ENCODE measurements at places on chromosomes 12 and 14. TPM values are rescaled to one million over a fixed set of nuclear protein-coding genes. Genes with fewer than 3 reads are reported as not detected.

Gene TBK1
- 22.9 TPM for total RNA-seq

Gene MDGA2
- total RNA-seq, result not detected

Gene DUSP16
- total RNA-seq, result 25.6 TPM

Gene KICS2
- total RNA-seq, result 14.7 TPM

Gene B4GALNT3
- total RNA-seq, result 4.7 TPM

Gene ADAMTS20
- not detected for total RNA-seq

Gene FOXJ2
- total RNA-seq, result 6.5 TPM

Gene CCDC38
- total RNA-seq, result not detected

Gene KRT78
- 6.2 TPM for total RNA-seq

Gene PRB2
- total RNA-seq, result not detected

Gene SLC6A13
- under 0.01 TPM for total RNA-seq

Gene SYCP3
- under 0.01 TPM for total RNA-seq

Gene VDR
- total RNA-seq, result 6.8 TPM

Gene CLEC12A
- total RNA-seq, result not detected

Gene MAX
- 43.7 TPM for total RNA-seq

Gene MAP4K5
- total RNA-seq, result 31.4 TPM

Gene WDHD1
- total RNA-seq, result 11.3 TPM

Gene RPAP3
- total RNA-seq, result 20.4 TPM

Gene RNASE1
- total RNA-seq, result not detected

Gene WNT5B
- 5.6 TPM for total RNA-seq

Gene PRKD1
- under 0.01 TPM for total RNA-seq

Gene GLI1
- total RNA-seq, result 0.14 TPM

Gene LPAR5
- 5.1 TPM for total RNA-seq

Gene SPTLC2
- 38.2 TPM for total RNA-seq

Gene TEX22
- total RNA-seq, result 0.28 TPM

Gene CGRRF1
- total RNA-seq, result 31.1 TPM

Gene IGFBP6
- total RNA-seq, result 18.2 TPM

Gene TGM1
- 87.8 TPM for total RNA-seq

Gene SLC7A8
- 26.1 TPM for total RNA-seq

Gene SOAT2
- total RNA-seq, result not detected

Gene RD3L
- total RNA-seq, result not detected

Gene SLC38A6
- total RNA-seq, result 24.3 TPM

Gene SCNN1A
- 9.6 TPM for total RNA-seq

Gene MYBPC1
- not detected for total RNA-seq

Gene CABP1
- not detected for total RNA-seq

Gene DLK1
- total RNA-seq, result not detected

Gene TMEM132C
- total RNA-seq, result not detected

Gene PLBD1
- 3.4 TPM for total RNA-seq

Gene UNC79
- under 0.01 TPM for total RNA-seq

Gene CD4
- 0.21 TPM for total RNA-seq

Gene ABCB9
- total RNA-seq, result 3.4 TPM

Gene OTUB2
- total RNA-seq, result 2.7 TPM

Gene TEX52
- not detected for total RNA-seq

Gene RASSF3
- total RNA-seq, result 10.3 TPM

Gene FOXG1
- 3.7 TPM for total RNA-seq

Gene MAPK1IP1L
- total RNA-seq, result 20.2 TPM

Gene OTX2
- total RNA-seq, result 0.68 TPM

Gene RERGL
- total RNA-seq, result not detected
